ENCODE measurements at places on chromosomes 11 and 22.

GRCh38 chr11:86099874-86100273, 31.0 kb upstream of the PICALM start:
- H3K27me3 ChIP-seq, result no peaks in the 10 kb centered on the region
- H3K36me3 ChIP-seq, result no peaks in the 10 kb centered on the region

GRCh38 chr11:96197801-96198701, 144.9 kb downstream of the MAML2 start:
- H3K4me3 ChIP-seq, result no peak overlapping the region
- no peak overlapping the region for H3K27ac ChIP-seq
- no peaks in the 10 kb centered on the region for H3K36me3 ChIP-seq
- DNase-seq, result no peak
- H3K27me3 ChIP-seq, result no peaks in the 10 kb centered on the region

GRCh38 chr11:39365809-39366436, 2093.5 kb downstream of the LRRC4C start:
- no peaks in the 10 kb centered on the region for H3K36me3 ChIP-seq
- H3K27ac ChIP-seq, result no peak overlapping the region
- no peaks in the 10 kb centered on the region for H3K4me1 ChIP-seq

DNA sequence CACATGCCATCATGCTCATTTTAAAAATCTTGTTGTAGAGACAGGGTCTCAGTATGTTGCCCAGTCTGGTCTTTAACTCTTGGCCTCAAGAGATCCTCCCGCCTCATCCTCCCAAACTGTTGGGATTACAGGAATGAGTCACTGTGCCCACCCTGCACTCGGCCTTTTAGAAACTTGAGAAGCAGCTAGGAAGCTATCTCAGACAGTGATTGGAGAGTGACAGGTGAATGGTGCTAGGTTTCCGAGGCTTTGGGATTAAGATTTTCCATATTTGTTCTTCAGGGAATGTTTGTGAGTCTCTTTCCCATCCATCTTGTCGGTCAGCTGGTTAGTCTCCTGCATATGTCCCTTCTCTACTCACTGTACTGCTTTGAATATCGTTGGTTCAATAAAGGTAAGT, 10.5 kb downstream of the EI24 start:
- no peaks in the 10 kb centered on the region for H3K4me1 ChIP-seq
- peaks cover 14% of the 10 kb centered on the region for H3K36me3 ChIP-seq
- no peaks in the 10 kb centered on the region for H3K27me3 ChIP-seq
- no peak overlapping the region for H3K4me3 ChIP-seq
- H3K27ac ChIP-seq, result no peak overlapping the region

- no peaks in the 10 kb centered on the region for H3K36me3 ChIP-seq
- no peak within 1 kb of the TSS for H3K27ac ChIP-seq
- H3K4me3 ChIP-seq, result peak within 1 kb of the TSS; percentile 62
- peaks cover 84% of the 10 kb centered on the region for H3K27me3 ChIP-seq
Measured at GRCh38 chr11:64743591-64744543, at the start of gene RASGRP2. TSS of gene RASGRP2 (minus strand) at chr11:64744142. CDS start at chr11:64742866, 1,276 bp downstream.

DNA sequence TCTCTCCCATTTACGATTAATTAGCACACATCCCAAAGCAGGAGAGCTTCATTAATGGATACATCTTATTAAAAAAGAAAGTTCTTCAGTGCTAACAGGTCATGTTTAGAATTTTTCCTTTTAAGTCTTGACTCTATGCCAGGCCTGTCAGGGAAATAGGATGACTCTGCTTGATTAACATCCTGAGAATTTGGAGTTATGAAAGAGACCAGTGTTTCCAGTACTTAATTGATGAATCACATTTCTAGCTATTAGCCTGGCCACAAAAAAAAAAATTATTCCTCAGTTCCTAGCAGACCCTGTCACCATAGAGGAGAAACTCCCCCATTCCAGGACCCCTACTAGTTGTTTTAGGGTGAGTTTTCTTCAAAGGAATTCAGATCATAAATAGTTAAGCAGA, 23.6 kb upstream of the ME3 start:
- peaks cover 14% of the 10 kb centered on the region for H3K4me1 ChIP-seq
- no peak for DNase-seq
- no peak overlapping the region for H3K27ac ChIP-seq
- no peak overlapping the region for H3K4me3 ChIP-seq
